ENCODE measurements at places on chromosomes 5 and 9.

GRCh38 chr5:133612249-133612860, at the start of gene FSTL4:
TSS of gene FSTL4 (minus strand) at chr5:133612541.
- DNase-seq, result no peak

DNA sequence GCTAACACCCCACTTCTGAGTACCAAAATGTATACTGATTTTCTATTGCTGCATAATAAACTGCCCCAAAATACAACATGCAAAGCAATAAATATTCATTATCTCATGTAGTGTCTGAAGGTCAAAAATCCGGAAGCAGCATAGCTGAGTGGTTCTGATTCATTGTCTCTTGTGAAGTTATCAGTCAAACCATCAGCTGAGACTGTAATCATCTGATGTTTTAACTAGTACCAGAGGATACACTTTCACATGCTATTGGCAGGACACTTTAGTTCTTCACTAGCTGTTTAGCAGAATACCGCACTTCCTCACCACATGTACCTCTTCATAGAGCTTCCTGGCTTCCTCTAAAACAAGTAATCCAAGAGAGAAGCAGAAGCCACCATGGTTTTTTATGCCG, 12.7 kb upstream of the TMEM161B start:
- DNase-seq, result no peak

DNA sequence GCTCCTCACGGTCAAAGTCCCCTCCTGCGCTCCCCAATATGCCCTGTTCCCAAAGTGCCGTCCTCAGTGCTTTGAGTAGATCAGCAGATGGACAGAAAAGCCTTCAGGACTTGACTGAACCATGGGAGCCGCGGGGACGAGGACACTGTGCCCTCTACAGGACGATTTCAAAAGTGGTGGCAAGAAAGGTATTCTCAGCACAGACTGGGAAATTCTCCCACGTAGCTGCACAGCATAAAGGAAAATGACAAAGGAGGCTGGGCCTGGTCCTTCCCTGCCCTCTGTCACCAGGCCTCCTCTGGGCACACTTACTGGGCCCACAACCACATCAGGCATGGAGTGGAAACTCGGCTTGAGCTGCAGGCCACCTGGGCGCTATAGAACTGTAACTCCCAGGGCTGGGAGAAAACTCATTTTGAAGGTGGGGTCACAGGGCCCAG, 16.7 kb upstream of the MTMR12 start:
- peak; percentile 61 for DNase-seq

DNA sequence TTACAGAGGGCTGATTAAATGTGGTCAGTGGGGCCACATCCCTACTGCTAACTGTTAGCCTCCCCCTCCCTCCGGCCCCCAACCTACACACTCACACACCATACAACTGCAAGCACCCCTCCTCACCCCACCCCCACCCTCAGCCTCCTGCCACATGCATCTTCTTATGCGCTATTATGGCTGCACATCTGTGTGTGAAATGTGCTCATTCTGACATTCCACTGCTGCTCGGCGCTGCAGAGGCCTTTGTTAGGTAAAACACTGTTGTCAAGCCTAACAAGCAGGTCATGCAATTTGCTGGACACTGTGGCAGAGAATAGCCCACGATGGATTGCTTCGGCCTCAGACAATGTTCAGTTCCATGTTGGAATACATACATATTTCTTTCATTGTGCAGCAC, 173.6 kb downstream of the NR2F1-AS1 start:
- no peak for DNase-seq

- no peak for DNase-seq
Measured at GRCh38 chr5:51027271-51027670, 356.0 kb upstream of the ISL1 start.

DNA sequence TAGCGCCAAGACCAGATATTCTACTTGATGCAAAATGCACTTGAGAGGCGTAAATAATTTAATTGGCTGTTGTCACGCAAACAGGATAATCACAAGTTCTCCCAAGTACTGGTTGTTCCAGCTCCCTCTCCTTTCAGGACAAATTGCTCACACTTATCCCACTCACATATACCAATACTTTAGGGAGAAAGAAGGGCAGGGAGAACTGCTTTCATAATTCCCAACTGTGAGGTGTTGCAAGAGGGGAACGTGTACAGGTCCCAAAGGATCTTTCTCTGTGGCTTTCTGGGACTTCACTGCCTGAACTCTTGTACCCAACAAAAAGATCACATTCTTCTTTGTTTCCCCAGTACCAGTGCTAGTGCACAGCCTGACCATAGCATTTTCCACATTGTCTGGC, 21.5 kb upstream of the TGFBI start:
- DNase-seq, result no peak

DNA sequence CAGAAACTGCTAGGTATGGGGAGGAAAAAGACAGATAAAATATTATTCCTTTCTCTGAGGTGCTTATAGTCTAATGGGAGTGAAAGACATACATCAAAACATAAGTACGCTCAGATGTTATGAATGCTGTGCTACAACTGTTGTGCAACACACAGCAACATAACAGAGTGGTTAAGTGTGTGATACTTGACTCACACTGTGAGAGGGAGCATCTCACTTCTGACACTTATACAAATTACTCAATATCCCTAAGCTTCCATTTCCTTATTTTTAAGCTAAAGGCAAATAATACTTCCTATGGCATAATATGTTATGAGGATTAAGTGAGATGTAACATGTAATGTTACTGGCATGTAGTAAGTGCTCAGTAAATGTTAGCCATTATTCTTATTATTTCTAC, 110.6 kb upstream of the FER start:
- peak; percentile 90 for DNase-seq

DNA sequence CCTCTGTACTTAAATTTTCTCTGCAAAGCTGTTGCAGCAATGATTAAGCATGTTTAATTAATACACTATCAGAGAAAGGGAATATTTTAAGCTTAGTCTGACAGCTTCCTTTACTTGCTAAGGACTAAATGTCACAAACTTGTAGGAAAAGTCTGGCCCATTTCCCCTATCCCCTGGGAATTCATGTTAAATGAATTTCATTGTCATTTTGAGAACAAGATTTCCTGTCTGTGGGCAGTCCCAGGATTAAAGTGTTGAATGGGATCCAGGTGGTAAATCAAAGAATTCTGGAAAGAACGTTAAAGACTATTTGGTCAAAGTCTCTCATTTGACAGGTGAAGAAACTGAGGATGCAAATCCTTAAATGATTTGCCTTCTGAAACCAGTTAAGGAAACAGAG, 214.8 kb downstream of the MPDZ start:
- DNase-seq, result no peak

DNA sequence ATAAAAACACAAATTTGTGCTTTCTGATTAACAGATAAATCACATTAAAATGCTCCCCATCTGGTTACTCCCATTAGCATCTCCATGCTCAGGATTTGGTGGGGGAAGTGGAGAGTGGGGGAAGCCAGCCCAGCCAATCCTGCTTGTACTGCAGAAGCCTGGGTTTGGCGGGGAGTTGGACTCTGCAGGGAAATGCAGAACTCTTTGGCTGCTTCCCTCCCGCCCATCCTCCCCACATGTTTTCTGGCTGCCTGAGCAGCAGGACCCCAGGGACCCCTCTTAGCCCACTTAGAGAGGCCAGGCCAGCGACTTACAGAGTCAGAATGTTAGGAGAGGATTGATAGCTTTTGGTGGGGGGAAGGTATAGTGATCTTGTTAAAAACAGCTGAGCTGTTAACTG, 59.5 kb upstream of the FOXI1 start:
- no peak for DNase-seq

DNA sequence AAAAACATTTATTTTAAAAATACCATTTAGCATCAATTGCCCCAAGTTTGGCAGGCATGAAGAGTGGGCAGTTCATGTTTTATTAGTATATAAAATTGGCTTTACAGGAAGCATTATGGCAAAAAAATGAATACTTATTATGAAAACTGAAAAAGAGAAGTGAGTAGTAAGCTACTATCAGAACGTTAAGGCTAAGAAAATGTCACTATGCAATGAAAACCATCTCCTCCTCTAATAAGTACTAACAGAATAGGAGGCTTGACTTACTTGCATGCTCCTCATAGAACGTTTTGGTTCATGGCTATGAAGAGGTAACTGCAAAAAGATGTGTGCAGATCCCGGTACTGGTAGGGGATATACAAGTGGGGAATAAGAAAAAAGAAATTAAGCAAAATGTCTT, 23.6 kb downstream of the TICAM2 start:
- peak; percentile 10 for DNase-seq

- DNase-seq, result no peak
Measured at GRCh38 chr9:20551835-20552234, 70.5 kb downstream of the MLLT3 start.

GRCh38 chr5:16894236-16895057, 41.6 kb downstream of the MYO10 start:
- no peak for DNase-seq

DNA sequence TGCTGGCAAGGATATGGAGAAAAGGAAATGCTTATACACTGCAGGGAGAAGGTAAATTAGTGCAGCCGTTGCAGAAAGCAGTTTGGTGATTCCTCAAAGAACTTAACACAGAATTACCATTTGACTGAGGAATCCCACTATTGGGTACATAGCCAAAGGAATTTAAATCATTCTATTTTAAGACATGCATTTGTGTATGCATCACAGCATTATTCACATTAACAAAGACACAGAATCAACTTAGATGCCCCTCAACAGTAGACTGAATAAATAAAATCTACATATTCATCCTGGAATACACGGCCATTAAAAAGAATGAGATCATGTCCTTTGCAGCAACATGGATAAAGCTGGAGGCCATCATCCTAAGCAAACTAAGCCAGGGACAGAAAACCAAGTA, 510.1 kb upstream of the CDH9 start:
- no peak for DNase-seq

DNA sequence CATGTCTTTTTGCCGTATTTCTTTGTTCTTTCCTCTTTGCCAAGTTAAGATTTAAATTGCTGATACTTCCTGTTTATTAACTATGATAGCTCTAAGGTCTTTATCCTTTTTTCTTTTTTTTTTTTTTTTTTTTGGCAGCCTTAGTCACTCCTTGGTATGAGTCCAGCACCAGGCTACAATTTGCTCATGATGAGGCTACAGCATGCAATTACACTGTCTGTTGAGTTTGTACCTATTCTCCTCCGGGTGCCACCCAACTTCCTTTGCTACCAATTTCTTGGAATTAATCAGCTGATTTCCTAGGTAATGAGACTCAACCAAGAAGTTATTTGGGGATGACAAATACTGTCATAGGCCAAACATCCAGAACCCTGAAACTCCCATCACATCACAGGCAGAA, 25.5 kb downstream of the ACTL7B start:
- DNase-seq, result no peak
